Activated CD4-positive, alpha-beta T cell treated with anti-CD3 and anti-CD28 coated beads for 36 hours (primary cell): ENCODE measurements at places on chromosomes 1 and 21.

DNA sequence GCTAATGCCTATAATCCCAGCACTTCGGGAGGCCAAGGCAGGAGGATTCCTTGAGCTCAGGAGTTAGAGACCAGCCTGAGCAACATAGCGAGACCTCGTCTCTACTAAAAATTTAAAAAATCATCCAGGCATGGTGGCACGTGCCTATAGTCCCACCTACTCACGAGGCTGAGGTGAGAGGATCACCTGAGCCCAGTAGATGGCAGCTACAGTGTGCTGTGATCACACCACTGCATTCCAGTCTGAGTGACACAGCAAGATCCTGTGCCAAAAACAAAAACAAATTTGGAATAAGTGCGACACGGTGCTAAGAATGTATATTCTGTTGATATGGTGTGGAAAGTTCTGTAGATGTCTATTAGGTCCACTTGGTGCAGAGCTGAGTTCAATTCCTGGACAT is 15.1 kb downstream of the USP33 start:
- H3K4me3 ChIP-seq: no peak overlapping the region
- no peaks in the 10 kb centered on the region for H3K27me3 ChIP-seq
- H3K27ac ChIP-seq: no peak overlapping the region
- peaks cover 9% of the 10 kb centered on the region for H3K36me3 ChIP-seq
- DNase-seq: no peak

GRCh38 chr1:41319807-41320711 is 41.2 kb upstream of the FOXO6 start:
- no peaks in the 10 kb centered on the region for H3K27me3 ChIP-seq
- H3K4me1 ChIP-seq: no peaks in the 10 kb centered on the region
- H3K27ac ChIP-seq: no peak overlapping the region
- H3K4me3 ChIP-seq: no peak overlapping the region
- no peak for DNase-seq

DNA sequence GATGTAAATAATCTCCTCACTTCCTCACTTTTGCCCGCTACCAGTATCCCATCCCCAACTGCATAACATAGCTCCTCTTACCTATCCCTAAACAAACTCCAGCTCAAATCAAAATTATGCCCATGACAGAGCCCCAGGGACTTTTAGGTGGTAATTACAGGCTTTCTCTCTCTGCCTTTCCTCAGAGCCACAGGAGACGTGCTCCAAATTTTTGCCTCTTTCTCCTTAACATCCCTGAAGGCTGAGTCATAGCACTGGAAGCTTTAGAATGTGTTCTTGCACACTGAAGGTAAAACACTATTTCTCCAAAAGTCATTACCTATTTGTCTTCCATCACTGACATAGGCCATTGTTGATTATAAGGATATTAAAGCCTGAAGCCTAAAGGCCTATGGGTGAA is 263.5 kb upstream of the PLD5 start:
- H3K36me3 ChIP-seq: no peaks in the 10 kb centered on the region
- DNase-seq: no peak
- no peaks in the 10 kb centered on the region for H3K4me1 ChIP-seq
- peaks cover 7% of the 10 kb centered on the region for H3K27me3 ChIP-seq

- H3K27me3 ChIP-seq: peaks cover 8% of the 10 kb centered on the region
- no peak overlapping the region for H3K4me3 ChIP-seq
- peaks cover 9% of the 10 kb centered on the region for H3K4me1 ChIP-seq
- H3K27ac ChIP-seq: no peak overlapping the region
Observed at GRCh38 chr1:93750955-93751354, 69.3 kb upstream of the BCAR3 start.

GRCh38 chr1:27138368-27138767 is 16.6 kb downstream of the SLC9A1 start:
- H3K27me3 ChIP-seq: no peaks in the 10 kb centered on the region
- H3K4me3 ChIP-seq: peak overlapping the region; percentile 16
- H3K36me3 ChIP-seq: peaks cover 3% of the 10 kb centered on the region
- peak overlapping the region; percentile 96 for H3K27ac ChIP-seq
- peaks cover 71% of the 10 kb centered on the region for H3K4me1 ChIP-seq
- DNase-seq: no peak

GRCh38 chr1:12464598-12465056 is 153.4 kb downstream of the DHRS3 start:
- peaks cover 26% of the 10 kb centered on the region for H3K4me1 ChIP-seq
- H3K4me3 ChIP-seq: no peak overlapping the region
- H3K36me3 ChIP-seq: peaks cover 28% of the 10 kb centered on the region
- no peak overlapping the region for H3K27ac ChIP-seq

DNA sequence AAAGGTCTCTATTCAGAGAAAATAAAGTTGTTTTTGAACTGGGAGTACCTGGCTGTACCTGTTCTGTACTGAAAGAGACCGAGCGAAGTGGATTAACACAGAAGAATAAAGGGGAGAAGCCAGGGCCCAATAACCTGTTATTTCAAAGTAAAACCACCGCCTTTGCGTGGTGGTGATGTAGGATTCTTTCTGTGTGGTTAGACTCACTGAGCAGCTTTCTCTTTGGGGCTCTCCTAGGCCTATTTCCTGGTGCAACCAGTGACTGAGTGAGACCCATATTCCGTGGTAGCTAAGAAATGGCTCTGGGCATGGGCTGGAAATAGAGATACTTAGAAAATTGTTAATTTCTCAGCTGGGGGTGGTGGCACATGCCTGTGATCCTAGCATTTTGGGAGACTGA is 99.9 kb downstream of the XCL2 start:
- H3K4me1 ChIP-seq: peaks cover 43% of the 10 kb centered on the region
- no peaks in the 10 kb centered on the region for H3K27me3 ChIP-seq
- peak; percentile 30 for DNase-seq
- H3K4me3 ChIP-seq: no peak overlapping the region
- H3K36me3 ChIP-seq: no peaks in the 10 kb centered on the region
- H3K27ac ChIP-seq: no peak overlapping the region

- no peaks in the 10 kb centered on the region for H3K27me3 ChIP-seq
- no peaks in the 10 kb centered on the region for H3K36me3 ChIP-seq
- no peak overlapping the region for H3K27ac ChIP-seq
- no peak overlapping the region for H3K4me3 ChIP-seq
- peaks cover 4% of the 10 kb centered on the region for H3K4me1 ChIP-seq
- DNase-seq: no peak
Observed at GRCh38 chr1:26098602-26099001, 13.0 kb upstream of the PDIK1L start.

DNA sequence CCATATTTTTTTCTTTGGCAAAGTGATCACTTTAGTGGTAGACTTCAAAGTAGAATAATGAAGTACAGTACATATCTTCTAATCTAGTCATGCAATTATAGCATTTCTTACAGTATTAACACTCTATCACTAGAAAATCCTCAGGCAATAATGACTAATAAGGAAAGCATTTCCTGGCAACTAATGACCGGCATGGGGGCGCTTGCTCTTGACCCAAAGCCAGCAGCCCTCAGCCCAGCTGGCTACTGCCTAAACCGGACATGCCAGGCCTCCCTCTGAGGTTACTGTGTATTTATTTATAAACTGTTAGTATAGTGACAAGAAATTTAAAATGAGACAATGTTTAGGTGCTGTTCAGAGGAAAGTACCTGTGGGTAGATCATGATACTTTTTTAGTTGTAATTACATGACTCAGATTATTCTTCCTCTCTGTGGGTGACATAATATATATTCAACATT is 633.8 kb downstream of the PTPRC start:
- no peak for DNase-seq
- H3K4me3 ChIP-seq: no peak overlapping the region
- H3K27ac ChIP-seq: no peak overlapping the region
- peaks cover 12% of the 10 kb centered on the region for H3K4me1 ChIP-seq

- H3K4me1 ChIP-seq: no peaks in the 10 kb centered on the region
- peaks cover 3% of the 10 kb centered on the region for H3K27me3 ChIP-seq
- H3K4me3 ChIP-seq: no peak overlapping the region
Observed at GRCh38 chr1:7375329-7375728, 395.8 kb upstream of the VAMP3 start.

GRCh38 chr1:7912743-7913557 is 27.7 kb downstream of the TNFRSF9 start:
- H3K27ac ChIP-seq: peak overlapping the region; percentile 19
- H3K36me3 ChIP-seq: no peaks in the 10 kb centered on the region
- H3K4me3 ChIP-seq: peak overlapping the region; percentile 19

DNA sequence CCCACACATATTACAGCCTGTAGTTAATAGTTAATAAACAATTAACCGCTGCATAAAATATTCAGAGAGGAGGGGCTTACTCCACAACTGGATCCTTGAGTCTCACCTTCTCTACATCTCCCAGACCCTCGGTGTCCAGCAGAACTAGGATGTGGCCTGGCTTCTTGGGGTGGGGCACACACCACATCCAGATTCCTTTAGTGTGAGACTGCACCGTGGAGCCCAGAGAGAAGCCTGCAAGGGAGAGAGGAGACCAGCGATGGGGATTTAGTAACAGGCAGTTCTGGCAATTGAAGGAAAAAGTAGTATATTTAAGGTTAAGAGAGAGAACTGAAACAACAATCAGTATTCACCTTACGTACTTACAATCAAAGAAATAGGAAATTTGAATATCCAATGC is 4.9 kb downstream of the GBP1 start:
- peaks cover 38% of the 10 kb centered on the region for H3K4me1 ChIP-seq
- no peak overlapping the region for H3K4me3 ChIP-seq
- H3K36me3 ChIP-seq: peaks cover 76% of the 10 kb centered on the region
- no peak overlapping the region for H3K27ac ChIP-seq
- H3K27me3 ChIP-seq: no peaks in the 10 kb centered on the region

DNA sequence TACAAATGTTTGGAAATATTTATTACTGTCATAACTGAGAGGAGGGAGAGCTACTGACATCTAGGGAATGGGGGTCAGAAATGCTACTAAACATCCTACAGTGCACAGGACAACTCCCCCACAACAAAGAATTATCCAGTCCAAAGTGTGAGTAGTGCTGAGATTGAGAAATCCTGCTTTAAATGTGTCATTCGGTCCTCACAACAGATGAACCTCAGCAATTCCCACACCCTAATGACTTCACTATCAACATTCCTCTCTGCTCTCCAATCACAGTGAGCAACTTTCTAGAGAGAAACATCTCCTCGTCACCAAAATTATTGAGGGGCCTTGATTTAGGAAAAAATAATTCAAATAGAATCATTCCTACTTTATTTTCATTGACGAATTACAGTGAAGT is 18.0 kb downstream of the OMA1 start:
- H3K27ac ChIP-seq: no peak overlapping the region
- H3K36me3 ChIP-seq: peaks cover 3% of the 10 kb centered on the region
- no peak for DNase-seq
- no peaks in the 10 kb centered on the region for H3K27me3 ChIP-seq
- H3K4me1 ChIP-seq: peaks cover 22% of the 10 kb centered on the region

DNA sequence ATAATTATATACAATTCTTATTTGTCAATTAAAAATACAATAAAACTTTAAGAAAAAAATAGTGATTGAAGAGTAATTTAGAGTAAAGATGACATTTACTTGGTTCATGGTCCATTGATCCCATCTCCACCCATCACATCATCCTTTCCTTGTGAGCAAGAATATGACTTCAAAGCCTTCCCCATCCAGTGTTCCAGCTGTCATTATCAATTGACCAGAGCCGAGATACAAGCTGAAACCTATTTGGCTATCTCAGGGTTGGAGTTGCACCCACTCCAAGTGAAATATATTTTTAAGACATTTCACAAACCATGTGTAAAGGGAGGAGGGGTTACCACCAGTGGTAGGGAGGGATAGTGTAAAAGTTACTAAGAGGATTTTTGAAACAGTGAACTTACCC is 428.9 kb upstream of the C1orf87 start:
- DNase-seq: no peak
- H3K4me3 ChIP-seq: no peak overlapping the region
- no peaks in the 10 kb centered on the region for H3K36me3 ChIP-seq
- no peaks in the 10 kb centered on the region for H3K4me1 ChIP-seq
- no peak overlapping the region for H3K27ac ChIP-seq

DNA sequence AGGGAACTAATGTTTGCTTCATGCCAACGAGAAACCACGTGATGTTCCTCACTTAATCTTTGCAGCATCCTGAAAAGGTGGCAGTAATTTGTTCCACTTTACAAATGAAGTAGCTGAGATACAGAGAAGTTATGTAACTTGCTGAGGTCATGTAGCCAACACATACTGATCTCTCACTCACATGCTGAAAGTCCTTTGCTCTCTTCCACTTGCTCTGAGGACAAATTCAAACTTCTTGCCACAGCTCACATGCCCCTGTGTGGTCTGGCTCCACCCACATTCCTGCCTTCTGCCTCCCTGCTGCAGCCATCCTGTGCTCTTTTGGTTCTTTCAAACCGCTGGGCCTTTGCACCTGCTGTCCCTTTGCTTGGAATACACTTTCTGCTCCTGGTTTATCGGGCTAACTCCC is 55.4 kb downstream of the TMCO4 start:
- peaks cover 26% of the 10 kb centered on the region for H3K36me3 ChIP-seq
- H3K4me3 ChIP-seq: no peak overlapping the region
- H3K27ac ChIP-seq: no peak overlapping the region
- no peak for DNase-seq

GRCh38 chr1:33374336-33375105 is 53.6 kb upstream of the A3GALT2 start:
- H3K4me1 ChIP-seq: peaks cover 3% of the 10 kb centered on the region
- H3K27me3 ChIP-seq: no peaks in the 10 kb centered on the region
- no peak overlapping the region for H3K27ac ChIP-seq
- H3K36me3 ChIP-seq: no peaks in the 10 kb centered on the region
- H3K4me3 ChIP-seq: no peak overlapping the region
- no peak for DNase-seq

DNA sequence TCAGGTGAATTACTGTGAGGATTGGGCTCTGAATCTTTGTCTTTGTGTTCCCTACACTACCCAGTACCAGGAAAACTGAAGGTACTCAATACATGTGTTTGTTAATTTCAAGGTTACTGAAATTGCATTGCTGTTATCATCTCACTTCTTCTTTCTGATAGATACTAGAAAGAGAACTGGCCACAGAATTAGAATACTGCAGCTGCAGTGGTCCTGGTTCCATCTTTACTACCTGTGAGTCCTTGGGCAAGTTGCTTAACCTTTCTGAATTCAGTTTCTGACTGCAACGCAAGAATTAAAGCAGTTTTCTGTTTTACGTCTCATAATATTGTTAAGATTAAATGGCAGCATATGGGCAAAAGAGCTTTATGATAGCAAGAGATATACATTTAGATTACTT is 263.5 kb downstream of the LMO4 start:
- H3K4me1 ChIP-seq: no peaks in the 10 kb centered on the region
- DNase-seq: no peak
- H3K36me3 ChIP-seq: no peaks in the 10 kb centered on the region
- no peak overlapping the region for H3K27ac ChIP-seq

DNA sequence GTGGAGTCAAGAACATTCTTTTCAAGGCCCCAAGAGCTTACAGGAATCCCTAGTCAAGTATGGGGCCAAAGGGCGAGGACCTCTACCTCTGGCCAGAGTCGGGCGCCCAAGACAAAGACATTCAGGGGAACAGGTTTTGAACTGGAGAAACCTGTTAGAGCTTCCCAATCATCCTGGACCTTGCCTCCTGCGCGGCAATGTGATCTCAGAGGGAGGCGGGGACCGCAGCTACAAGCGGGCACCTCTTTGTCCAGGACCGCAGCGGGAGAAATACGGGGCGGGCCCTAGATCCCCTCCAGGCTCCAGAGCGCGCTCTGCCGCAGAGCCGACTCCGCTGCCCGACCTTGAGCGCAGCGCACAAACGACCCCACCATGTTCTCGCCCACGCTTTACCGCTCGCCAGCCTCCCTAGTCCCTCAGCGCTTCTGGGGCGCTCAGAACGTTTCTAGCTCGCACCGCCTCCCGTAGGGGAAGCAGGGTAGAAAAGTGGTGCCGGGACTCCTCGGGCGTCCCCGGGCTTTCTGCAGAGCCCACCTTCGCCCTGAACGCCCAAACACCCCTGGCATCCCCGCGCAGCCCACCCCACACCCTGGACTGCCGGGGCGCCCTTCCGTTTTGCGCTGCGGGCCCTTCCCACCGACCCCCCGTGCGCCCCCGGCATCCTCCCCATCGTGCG is 28.1 kb downstream of the RABIF start:
- peaks cover 42% of the 10 kb centered on the region for H3K27me3 ChIP-seq
- peak overlapping the region; percentile 52 for H3K4me3 ChIP-seq
- H3K27ac ChIP-seq: no peak overlapping the region
- peak; percentile 68 for DNase-seq
- no peaks in the 10 kb centered on the region for H3K36me3 ChIP-seq
